DMS79 (cell line): ENCODE measurements at places on chromosomes 1 and 21.
A peak's percentile ranks its signal among the peaks of the same experiment; 100 is the strongest.

- DNase-seq: no peak
Measured at GRCh38 chr1:119081267-119081666, 59.2 kb downstream of the WARS2 start.

- DNase-seq: no peak
Measured at GRCh38 chr1:41365320-41365633, 4.0 kb downstream of the FOXO6 start.

DNA sequence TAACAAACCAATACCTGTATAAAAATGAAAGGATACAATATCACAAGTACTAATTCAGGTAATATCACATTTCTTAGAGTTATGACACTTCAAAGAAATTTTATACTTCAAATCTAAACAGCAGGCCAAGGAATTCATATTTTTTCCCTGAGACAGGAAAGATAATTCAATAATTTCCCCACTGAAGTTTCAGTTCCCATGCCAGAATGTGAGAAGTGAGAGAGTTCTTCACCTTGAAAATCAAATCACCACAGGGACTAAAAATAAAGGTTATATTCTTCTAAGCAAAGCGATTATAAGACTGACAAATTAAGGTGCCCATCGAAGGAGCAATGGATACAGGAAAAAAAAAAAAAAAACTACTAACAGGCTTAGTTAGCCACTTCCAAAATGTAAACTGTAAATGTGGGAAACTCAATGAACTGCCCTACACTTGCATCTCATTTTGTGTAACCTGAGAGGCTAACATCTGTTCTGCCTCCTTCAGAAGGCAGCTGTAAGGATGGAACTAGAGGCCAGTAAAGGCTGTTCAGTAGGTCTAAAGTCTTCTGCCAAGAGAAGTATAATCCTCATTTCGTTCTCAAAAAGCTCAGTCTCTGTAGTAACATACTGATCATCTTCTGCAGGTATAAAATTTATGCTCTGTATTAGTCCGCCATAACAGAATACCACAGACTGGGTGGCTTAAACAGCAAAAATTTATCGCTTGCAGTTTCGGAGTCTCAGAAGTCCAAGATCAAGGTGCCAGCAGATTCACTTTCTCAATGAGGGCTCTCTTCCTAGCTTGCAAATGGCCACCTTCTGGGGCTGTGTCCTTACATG, 127.8 kb downstream of the RERE start:
- no peak for DNase-seq

DNA sequence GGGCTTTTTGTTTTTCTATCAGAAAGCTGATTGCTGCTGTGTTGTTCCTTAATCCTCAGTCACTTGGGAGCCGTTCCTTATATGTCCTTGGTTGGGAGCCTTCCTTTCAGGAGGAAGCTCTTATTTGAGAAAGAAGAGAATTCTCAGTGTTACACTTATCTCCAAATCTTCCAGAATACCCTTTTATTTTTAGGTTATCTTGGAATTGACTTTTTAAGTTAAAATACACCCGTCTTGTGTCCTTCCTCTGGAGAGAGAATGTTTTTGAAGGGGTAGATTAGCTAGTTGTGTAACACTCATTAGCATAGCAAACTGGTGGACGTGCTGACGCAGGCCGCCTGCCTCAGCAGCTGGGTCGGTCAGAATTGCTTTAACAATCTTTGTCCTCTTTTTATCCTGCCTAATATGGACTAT, 42.1 kb downstream of the LRRC8B start:
- DNase-seq: no peak

GRCh38 chr1:170481000-170481399, 51.0 kb upstream of the GORAB start:
- no peak for DNase-seq

- no peak for DNase-seq
Measured at GRCh38 chr1:67642629-67643028, 42.4 kb upstream of the GADD45A start.

DNA sequence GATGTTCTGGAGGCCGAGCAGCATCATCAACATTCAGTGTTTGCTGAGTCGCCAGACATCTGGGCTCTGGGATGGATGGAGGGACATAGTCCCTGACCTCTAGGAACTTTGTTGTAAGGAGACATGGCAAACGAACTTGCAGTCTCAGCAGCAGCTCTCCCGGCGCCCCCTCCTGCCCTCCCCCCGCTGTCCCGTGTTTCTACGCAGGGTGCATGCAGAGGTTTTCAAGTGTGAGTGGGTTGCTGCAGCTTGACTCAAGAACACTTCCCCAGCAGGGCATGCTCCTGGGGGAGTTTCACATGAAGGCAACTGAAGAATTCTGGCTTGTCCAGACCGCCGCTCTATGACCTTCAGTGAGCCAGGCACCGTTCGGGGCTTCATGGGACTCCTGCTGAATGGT, 121.9 kb downstream of the CAMTA1 start:
- no peak for DNase-seq

DNA sequence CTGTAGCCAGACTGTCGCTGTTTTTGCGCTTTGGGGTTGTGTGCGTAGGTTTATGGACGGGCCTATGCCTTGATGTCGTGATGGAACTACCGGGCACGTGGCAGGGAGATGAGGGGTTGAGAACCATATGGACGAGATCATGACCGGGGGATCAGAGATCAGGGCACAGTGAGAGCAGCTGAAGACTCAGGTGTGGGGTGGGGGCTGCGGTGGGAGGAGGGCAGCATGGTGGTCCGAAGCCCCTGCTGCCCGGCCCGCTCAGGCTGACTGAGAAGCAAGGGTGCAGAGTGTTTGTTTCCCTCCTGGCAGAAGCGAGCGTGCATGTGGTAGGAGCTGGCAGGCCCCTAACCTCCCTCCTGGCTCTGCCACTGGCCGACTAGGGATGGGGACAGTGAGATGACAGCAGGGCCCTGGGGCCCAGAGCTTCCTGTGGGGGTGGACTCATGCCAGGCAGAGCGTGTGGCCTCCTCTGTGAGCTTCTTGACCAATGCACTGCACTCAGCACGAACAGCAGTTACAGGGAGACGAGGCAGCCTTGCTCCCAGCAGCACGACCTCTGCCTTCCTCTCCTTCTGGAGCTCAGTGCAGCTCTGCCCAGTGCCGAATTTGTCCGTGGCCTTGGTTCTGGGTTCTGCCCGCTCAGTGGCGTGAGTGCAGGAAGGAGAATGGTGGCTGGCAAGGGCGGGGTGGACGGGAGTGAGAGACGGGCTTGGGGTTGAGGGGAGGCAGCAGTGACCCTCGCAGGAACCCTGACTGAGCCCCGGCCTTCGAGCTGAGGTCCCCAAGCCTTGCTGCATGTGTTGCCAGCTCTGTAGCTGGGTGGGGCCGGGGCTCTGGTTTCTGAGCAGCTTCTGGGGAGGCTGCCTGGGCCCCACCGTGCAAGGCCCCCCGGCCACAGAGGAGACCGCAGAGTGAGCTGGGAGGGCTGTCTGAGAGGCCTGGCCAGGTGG, 22.2 kb upstream of the LRRC3 start:
- DNase-seq: no peak

DNA sequence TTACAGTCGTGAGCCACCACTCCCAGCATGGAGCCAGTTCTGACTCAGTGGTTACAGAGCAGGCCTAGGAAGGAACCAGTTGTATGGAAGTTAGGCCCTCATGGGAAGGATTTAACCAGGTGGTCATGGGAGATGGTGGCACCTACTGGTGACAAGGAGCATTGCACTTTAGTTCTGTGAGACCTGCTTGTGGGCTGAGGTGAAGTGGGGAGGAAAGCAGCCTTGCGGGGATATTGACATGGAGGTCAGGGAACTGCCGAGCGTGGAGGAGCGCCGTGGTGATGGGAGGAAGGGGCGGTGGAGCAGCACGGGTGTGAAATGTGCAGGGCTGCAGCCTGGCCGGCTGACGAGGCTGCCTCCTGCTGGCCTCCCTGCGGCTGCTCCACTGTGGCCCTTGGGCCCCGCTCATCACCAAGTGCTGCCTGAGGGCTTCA, 100.4 kb downstream of the GALNT2 start:
- DNase-seq: no peak

DNA sequence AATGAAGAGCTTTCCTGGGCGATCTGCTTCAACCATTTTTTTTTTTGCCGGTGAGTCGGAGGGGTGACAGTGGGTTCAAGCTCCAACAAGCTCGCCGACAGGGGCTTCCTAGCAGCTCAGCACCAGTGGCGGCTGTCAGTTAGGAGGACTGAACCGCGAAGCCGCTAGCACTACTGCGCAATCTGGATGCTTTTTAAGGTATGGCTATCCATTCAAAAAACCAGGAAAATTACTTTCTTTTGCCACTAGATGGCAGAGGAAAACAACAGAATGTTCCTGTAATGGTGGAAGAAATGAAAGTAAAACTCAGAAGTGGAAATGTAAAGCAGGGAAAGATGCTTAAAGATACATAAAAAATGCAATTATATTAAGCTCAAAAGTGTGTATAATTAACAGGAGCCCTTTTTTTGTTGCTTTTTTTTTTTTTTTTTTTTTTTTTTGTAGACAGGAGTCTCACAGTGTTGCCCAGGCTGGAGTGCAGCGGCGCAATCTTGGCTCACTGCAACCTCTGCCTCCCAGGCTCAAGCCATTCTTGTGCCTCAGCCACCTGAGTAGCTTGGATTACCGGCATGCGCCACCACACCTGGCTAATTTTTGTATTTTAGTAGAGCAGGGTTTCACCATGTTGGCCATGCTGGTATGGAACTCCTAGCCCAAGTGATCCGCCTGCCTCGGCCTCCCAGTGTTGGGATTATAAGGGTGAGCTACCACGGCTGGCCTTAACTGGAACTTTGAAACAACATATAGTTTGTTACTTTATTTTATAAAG, 8.5 kb downstream of the KYAT3 start:
- peak; percentile 13 for DNase-seq

DNA sequence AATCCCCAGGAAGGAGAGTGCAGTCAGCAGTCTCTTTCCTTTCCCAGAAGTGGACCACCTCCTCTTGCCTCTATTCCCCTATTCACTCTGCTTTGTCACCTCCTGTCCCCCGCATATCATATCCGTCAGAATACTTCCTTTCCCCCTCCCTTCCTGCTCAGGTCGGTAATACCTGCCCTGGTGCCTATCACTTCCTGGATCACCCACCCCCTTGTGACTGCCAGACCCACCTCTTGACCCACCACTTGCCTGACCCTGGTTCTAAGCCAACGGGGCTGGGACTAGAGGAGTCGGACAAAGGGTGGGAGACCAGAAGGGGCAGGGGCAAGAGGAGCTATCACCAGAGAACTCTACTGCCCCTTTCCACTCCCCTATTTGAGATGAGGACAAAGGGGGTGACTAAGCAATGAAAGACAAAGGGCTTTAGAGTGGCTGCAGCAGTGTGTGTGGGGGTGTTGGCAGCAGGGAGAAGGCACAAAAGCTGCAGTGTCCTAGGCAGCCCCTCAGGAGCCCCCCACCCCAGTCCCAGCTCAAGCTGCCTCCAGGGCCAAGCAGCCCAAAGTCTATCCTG, 1.7 kb upstream of the ADAMTS4 start:
- DNase-seq: no peak

DNA sequence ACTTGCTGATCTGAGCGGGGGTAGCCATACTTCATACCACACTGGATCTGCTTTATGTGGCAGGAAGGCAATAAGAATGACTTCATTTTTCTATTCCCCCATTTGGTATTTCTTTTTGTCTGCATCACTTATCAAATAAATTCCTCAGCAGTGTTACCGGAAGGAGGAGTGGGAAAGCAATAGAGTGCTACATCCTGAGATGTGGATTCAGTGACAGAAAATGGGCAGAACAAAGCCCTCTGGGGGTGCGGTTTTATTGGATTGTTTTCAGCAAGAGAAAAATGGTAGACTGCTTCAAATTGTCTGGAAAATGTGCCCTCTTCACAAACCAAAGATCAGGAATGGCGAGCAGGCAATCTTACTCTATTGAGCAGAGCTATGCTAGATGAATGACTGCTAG, 751.9 kb upstream of the NEGR1 start:
- no peak for DNase-seq

DNA sequence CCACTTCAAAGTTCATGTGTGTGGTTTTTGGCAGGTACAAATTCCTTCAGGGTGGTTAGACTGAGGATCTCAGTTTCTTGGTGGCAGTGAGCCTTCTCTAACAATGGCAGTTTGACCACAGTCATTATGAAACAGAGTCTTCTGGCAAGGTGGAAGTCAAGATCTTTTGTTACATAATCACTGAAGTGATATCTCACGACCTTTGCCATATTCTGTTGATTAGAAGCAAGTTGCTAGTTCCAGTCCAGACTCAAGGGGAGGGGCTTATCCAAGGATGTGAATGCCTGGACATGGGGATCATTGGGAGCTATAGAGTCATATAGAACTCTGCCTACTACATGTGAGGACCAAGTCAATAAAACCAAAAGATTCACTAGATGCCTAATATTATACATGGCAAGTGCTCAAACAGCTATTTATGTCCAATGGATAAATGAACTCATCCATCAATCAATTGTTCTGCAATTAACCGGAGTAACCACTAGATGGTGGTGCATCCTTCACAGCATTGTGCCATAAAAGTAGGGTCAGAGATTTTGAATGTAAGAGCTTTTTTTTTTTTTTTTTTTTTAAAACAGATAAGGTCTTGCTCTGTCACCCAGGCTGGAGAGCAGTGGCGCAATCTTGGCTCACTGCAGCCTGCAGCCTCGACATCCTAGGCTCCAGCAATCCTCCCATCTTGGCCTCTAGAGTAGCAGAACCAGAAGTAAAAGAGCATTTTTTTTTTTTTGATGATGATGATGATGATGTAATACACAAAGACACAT, 131.9 kb downstream of the CRB1 start:
- no peak for DNase-seq

DNA sequence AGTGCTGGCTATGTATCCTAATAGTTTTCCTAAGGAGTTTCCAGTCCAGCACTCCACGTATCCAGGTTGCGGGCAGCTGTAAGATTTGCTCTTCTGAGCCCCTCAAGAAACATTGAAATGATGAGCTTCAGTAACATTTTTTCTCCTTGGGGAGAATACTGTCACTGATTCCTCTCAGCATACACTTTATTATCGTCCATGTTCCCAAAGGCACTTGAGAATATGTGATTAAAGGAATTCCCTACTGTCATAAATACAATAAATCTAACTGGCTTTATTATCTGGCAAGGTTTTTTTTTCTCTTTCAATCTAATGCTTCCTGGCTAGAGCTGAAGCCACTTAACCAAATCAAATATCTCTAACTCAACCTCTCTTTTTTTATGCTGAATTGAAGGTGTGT, 359.2 kb upstream of the PKN2 start:
- DNase-seq: no peak

DNA sequence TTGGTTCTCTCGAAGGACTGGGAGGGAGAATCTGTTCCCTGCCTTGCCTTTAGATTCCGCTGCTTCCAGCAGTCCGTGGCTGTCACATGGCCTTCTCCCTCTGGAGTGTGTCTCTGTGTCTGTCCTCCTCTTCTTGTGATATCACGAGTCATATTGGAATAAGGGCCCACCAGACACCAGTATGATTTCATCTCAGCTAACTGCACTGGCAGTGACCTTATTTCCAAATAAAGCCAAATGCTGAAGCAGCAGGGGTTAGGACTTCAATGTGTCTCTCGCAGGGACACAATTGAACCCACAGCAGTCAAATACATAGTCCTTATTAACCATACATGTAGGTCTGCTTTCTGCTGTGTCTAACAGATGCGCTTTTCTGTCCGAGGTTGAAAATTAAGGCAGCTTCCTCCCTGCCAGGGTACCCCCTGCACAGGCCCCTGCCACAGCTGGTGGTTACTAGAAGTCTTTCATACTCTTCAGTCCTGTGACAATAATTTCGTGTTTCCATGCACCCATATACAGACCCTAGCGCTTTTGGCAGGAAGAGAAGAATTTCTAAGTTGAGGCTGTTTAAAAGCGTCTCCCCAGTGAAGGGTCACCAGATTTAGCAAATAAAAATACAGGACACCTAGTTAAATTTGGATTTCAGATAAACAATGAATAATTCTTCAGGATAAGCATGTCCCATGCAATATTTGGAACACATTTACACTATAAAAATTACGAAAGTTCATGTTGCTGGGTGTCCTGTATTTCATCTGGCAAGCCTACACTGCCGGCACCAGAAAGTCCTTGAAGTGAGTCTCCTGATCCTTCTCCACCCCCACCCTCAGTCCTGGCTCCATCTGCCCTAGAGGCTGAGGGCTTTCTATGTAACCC, 182.1 kb downstream of the ETS2 start:
- DNase-seq: no peak
